ENCODE measurements at places on chromosomes 4 and X.

DNA sequence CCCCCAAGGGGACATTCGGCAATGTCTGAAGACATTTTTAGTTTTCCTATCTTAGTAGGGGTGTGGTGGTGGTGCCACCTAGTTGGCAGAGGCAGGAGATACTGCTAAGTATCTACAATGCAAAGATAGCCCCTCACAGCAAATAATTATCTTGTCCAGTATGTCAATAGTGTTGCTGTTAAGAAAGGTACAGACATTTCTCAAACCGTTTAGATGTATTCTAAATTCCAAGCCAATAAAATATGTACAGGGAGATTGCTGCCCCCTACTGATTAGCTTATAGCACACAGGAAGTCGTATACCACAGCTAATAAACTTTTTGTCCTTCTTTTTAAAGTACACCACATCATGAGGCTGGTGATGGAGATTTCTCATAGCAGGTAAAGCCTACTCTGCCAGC is 260.5 kb downstream of the TMA16 start:
- peak; percentile 69 for ATAC-seq

DNA sequence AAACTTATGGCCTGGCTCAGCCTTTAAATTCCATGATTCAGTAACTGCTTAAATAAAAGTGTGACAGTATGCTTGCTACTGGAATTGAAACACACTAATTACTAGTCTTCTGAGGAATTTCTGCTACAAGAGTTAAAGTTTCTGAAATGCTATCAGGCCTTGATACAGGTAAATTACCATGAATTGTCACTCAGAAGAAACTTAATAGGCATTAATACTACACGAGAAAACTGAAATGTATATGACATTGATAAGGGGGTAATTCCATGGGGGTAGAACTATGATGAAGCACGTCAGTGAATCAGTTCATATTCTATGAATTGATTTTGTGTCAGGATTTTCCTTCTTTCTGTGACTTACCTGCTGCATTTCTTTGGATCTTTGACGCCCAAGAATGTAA is 3.0 kb upstream of the NPY1R start:
- ATAC-seq, result no peak

DNA sequence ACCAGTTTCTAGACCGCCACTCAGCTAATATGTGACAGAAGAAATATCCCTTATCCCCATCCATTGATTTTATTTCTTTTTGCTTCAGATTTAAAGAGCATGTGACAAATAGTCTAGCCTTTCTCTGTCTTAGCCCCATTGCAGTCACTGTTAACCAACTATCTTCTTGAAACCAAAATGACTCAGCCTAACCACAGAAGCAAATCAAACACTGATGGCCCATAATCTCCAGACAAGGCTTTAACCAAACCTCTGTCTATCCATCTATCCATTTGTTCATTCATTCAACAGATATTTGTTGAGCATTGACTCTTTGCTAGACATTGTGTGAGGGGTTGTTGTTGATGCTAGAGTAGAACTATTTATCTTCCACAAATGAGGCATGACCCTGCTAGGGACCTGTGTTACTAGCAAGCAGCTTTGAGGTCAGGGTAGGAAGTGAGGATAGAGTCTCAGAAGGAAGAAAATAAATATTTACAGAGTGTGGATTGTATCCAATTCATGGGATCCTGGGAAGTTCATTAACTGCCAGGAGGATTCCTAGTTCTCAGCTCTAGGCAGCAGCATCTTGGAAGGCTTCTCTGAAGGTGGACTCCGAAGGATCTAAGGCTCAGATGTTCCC is 22.5 kb downstream of the HNRNPH2 start:
- peak; percentile 59 for ATAC-seq

DNA sequence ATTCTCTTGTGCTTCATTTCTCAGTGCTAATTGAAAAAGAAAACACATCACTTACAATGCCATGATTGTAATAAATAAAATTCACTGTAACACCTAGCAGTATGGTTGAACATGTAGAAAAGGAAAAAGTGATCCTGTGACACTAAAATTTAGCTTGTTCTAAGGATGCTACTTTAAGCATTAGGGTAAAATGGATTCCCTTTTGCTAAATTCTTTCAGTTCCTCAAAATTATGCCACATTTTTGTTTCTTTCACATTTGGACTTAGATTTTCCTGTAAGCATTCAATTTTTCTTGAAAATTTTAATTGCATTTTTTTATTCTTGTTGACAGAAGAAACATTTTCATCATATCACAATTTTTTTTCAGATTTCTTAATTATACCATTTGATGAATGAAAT is 19.4 kb downstream of the TET2 start:
- ATAC-seq, result no peak

GRCh38 chr4:88870428-88870827 is 172.8 kb upstream of the NAP1L5 start:
- ATAC-seq, result no peak

DNA sequence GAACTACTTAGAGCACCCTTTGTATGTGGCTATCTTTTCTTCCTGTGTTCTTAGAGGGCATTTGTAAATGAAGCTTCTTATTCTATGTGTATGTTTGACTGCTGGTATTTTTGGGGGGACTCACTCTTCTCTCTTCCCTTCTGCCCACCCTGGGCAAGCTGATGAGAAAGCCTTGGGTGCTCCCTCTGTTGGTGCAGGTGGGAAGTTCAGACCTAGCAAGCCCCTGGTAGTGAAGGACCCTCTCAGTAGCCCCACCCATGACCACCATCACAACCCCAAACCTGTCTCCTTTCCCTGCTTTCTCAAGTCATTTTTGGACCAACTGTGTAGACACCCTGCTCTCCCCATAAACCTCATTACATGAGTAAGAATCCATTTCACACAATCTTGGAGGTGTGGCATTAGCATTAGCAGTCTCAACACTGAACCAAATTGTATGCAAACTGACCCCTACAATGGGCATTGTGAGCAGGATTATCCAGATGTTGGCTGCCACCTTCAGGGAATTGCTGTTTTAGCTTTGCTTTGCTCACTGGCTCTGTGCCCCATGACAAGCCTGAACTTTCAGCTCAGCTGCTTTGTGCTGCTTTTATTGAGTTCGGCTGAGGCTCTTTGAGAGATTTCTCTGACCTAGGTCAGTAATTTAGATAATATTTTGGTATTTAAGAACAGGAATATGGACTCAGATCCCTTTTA is 27.9 kb downstream of the TRIM61 start:
- no peak for ATAC-seq

DNA sequence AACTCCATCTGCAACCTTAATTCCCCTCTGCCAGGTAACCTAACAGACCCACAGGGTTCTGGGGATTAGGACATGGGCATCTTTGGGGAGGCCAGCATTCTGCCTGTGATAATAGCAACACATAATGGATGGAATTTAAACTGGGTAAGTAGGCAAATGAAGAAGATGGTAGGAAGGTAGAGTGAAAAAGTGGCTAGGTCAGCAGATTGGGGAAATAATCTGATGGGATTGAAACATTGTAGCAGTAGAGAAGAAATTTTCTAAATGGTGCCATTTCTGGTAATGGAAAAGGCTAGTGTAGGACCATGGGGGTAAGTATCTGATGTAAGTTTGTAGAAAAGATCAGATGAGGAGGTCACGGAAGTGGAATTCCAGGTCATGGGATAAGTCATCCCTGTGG is 3.0 kb upstream of the CT47C1 start:
- ATAC-seq, result no peak

GRCh38 chr4:2254665-2255500 is 7.0 kb downstream of the MXD4 start:
- no peak for ATAC-seq

- no peak for ATAC-seq
Measured at GRCh38 chrX:29215251-29215650, 628.0 kb downstream of the IL1RAPL1 start.

GRCh38 chrX:2664502-2664901 is 26.6 kb upstream of the CD99 start:
- no peak for ATAC-seq

Data from stimulated activated memory B cell treated with anti-CD40 and anti-IgM and Interleukin-4, amounts not matched to agents 10 μg/mL and 1 μg/mL and 100 μg/mL, for 72 hours (primary cell).